Activated T-helper 2 cell treated with anti-CD3 and anti-CD28 coated beads, Interferon-gamma antibody, Interleukin-2, Interleukin-4, amounts not matched to agents 10 μg/mL and 5 μg/mL and 100 μg/mL, durations not matched to agents 14 hours and 24 hours and 36 hours (primary cell): ENCODE measurements at places on chromosomes 7 and 10.

DNA sequence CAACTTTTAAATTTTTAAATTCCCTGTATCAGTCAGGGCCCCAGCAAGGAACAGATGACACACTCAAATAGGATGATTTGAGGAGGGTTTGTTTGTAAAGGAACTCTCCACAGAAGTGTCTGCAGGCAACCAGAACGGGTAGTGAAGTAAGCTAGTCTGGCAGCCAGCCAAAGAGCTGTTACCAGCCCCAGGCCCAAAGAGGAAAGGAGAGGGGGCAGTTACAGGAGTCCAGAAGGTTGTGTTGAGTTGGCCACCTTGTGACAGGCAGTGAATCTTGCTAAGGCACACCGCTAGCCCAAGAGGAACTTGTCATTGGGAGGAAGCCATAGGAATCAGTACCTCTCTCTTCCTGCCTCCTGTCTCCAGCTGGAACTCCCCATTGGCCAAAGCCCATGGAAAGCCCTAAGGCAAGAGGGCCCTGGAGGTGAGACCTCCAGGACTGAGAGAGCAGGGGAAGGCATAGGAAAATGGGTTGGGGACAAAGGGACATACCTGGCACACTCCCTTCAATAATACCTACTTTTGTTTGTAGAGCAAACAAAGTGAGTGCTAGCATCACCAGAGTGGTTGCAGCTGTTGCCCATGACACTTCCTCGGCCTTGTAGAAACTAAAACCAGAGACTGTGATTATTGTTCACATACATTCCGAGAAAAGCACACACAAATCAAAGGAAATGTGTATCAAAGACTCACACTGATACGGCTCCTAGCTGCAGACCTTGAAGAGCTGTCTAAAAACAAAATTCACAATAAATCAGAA is 25.4 kb upstream of the GATAD1 start:
- H3K36me3 ChIP-seq, result no peaks in the 10 kb centered on the region
- peaks cover 14% of the 10 kb centered on the region for H3K4me1 ChIP-seq
- peaks cover 4% of the 10 kb centered on the region for H3K27me3 ChIP-seq
- H3K4me3 ChIP-seq, result no peak overlapping the region
- H3K27ac ChIP-seq, result no peak overlapping the region

- no peak overlapping the region for H3K4me3 ChIP-seq
- no peaks in the 10 kb centered on the region for H3K27me3 ChIP-seq
- H3K27ac ChIP-seq, result no peak overlapping the region
Observed at GRCh38 chr7:36659638-36660341, 64.5 kb downstream of the AOAH start.

DNA sequence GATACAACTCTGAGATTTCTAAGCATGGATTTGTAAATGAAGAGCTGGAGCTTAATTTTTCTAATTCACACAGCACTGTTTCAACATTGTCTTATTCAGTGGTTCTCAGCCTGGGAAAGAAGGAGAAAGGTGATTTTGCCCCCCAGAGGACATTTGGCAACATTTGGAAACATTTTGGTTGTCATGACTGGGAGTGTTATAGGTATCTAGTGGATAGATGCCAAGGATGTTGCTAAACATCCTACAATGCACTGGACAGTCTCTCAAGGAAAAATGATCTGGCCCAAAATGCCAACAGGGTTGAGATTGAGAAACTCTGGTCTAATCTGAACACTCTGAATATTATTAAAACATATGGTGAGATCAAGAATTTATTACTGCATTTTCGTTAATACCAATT is 3.8 kb upstream of the CAV2 start:
- H3K4me1 ChIP-seq, result peaks cover 8% of the 10 kb centered on the region
- H3K27ac ChIP-seq, result no peak overlapping the region
- DNase-seq, result no peak
- no peak overlapping the region for H3K4me3 ChIP-seq
- no peaks in the 10 kb centered on the region for H3K36me3 ChIP-seq

DNA sequence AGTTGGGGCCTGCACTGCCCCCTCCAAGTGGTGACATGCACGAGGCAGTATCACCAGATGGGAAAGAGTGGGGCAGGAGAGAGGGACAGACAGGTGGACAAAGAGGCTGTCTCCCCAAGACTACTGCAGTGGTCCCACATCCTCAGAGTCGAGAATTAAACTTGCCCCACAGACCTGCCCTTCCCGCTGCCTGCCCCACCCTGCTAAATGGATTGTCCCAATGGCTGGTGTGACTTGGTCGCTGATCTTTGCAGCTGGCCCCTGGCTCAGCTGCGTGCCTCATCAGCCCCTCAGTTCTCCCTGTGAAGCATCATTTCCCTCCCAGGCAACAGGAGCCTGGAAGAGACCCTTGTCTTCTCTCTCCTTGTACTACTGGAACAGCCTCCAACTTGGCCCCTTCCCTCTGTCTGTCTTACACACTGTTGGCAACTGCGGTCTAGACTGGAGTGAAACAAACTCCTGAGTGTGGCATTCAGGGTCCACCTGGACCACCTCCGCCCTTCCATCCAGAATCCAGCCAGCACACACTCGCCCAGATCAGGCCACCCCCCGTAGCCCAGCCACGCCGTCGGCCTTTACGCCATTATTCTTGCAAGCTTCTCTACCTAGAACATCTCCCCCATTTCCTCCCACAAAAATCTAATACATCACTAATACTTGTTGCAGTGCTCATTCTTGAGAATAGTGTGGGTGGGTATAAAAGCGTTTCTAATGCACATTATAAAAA is 275.1 kb downstream of the CELF2 start:
- H3K36me3 ChIP-seq, result peaks cover 92% of the 10 kb centered on the region
- H3K4me1 ChIP-seq, result peaks cover 5% of the 10 kb centered on the region
- no peaks in the 10 kb centered on the region for H3K27me3 ChIP-seq
- peak overlapping the region; percentile 58 for H3K27ac ChIP-seq

DNA sequence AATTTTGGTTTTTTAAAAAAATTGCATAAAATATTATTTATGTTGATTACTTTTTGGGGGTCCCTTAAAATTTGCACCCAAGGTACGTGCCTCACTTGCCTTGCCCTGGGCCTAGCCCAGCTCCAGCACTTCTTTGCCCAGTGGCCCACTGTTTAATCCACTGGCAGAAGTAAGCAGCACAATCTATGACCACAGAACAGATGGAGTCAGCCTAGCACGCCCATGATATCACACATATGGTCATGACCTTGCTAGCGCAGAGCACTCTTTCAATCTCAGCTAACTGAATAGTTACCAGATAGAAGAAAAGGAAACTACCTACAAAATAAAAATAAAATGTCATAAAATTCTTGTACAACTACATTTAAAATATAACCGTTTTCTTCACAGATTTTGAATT is 5.6 kb downstream of the OGA start:
- no peak overlapping the region for H3K4me3 ChIP-seq
- peaks cover 78% of the 10 kb centered on the region for H3K36me3 ChIP-seq
- peak overlapping the region; percentile 12 for H3K27ac ChIP-seq
- H3K27me3 ChIP-seq, result no peaks in the 10 kb centered on the region
- no peak for DNase-seq

GRCh38 chr7:46352004-46352954 is 431.2 kb upstream of the IGFBP3 start:
- H3K4me3 ChIP-seq, result no peak overlapping the region
- H3K27ac ChIP-seq, result no peak overlapping the region
- no peak for DNase-seq
- no peaks in the 10 kb centered on the region for H3K27me3 ChIP-seq
- H3K36me3 ChIP-seq, result no peaks in the 10 kb centered on the region
- no peaks in the 10 kb centered on the region for H3K4me1 ChIP-seq

GRCh38 chr10:28853195-28853594 is 175.9 kb downstream of the BAMBI start:
- H3K27me3 ChIP-seq, result peaks cover 5% of the 10 kb centered on the region
- no peak for DNase-seq
- H3K27ac ChIP-seq, result no peak overlapping the region
- H3K4me3 ChIP-seq, result no peak overlapping the region
- no peaks in the 10 kb centered on the region for H3K36me3 ChIP-seq

- H3K4me1 ChIP-seq, result peaks cover 33% of the 10 kb centered on the region
- peak overlapping the region; percentile 28 for H3K27ac ChIP-seq
- no peak overlapping the region for H3K4me3 ChIP-seq
Observed at GRCh38 chr10:3455385-3456334, 283.1 kb upstream of the PITRM1 start.

- H3K36me3 ChIP-seq, result no peaks in the 10 kb centered on the region
- H3K27ac ChIP-seq, result peak overlapping the region; percentile 83
- peak overlapping the region; percentile 96 for H3K4me3 ChIP-seq
- DNase-seq, result no peak
Observed at GRCh38 chr7:33130184-33130583, 820 bp downstream of the BBS9 start.

GRCh38 chr10:45454859-45455258 is 80.8 kb downstream of the ALOX5 start:
- H3K4me3 ChIP-seq, result no peak overlapping the region
- peaks cover 7% of the 10 kb centered on the region for H3K4me1 ChIP-seq
- no peak for DNase-seq
- H3K27ac ChIP-seq, result peak overlapping the region; percentile 53

DNA sequence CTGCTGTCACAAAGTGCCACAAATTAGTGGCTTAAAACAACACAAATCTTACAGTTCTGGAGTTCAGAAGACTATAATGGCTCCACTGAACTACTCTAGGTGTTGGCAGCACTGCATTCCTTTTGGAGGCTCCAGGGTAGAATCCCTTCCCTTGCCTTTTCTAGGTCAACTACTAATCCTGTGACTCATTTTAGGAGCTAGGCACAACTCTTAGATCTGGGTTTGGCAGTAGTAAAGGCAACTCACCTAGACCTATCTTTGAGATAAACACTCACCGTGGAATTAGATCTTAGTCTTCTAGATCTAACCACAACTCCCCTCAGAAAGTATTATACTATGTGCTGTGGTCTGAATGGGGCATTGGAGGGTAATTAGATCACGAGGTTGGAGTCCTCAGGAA is 60.4 kb downstream of the ANKIB1 start:
- H3K27ac ChIP-seq, result no peak overlapping the region
- H3K27me3 ChIP-seq, result no peaks in the 10 kb centered on the region
- H3K4me3 ChIP-seq, result no peak overlapping the region
- H3K36me3 ChIP-seq, result peaks cover 9% of the 10 kb centered on the region
- no peaks in the 10 kb centered on the region for H3K4me1 ChIP-seq

DNA sequence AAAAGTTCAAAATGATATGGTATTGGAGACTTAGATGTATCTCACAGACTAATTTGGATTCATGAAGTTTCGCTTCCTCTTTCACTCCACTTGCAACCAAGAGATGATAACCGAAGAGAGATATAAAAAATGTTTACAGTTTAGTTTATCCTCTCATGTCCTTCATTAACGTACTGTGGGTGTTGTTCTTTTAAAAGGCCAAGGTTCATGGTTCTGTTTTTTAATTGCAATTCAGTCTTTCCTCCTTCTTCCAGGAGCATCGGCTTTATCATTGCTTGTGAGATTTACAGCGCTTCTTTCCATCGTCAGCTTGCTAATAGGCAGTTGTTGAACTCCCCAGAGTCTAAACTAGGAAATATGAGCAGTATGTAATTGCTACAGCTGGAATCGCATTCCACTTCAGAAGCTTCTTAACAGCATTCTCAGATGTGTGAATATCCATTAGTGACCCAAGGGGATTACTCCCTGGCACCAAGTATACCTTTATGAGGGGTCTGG is 75.9 kb upstream of the HGF start:
- no peak overlapping the region for H3K4me3 ChIP-seq
- no peaks in the 10 kb centered on the region for H3K27me3 ChIP-seq
- no peak for DNase-seq
- H3K4me1 ChIP-seq, result peaks cover 5% of the 10 kb centered on the region

- peaks cover 9% of the 10 kb centered on the region for H3K27me3 ChIP-seq
- no peak overlapping the region for H3K27ac ChIP-seq
- no peaks in the 10 kb centered on the region for H3K4me1 ChIP-seq
- H3K4me3 ChIP-seq, result no peak overlapping the region
- no peaks in the 10 kb centered on the region for H3K36me3 ChIP-seq
Observed at GRCh38 chr7:25735674-25736242, 416.2 kb upstream of the NFE2L3 start.

- H3K27ac ChIP-seq, result no peak overlapping the region
- H3K4me1 ChIP-seq, result no peaks in the 10 kb centered on the region
- no peaks in the 10 kb centered on the region for H3K36me3 ChIP-seq
- DNase-seq, result no peak
- H3K27me3 ChIP-seq, result no peaks in the 10 kb centered on the region
Observed at GRCh38 chr7:39259391-39260003, 281.8 kb downstream of the POU6F2 start.

GRCh38 chr10:24310104-24310503 is 101.2 kb downstream of the KIAA1217 start:
- H3K27ac ChIP-seq, result no peak overlapping the region
- no peak overlapping the region for H3K4me3 ChIP-seq
- H3K36me3 ChIP-seq, result no peaks in the 10 kb centered on the region
- no peaks in the 10 kb centered on the region for H3K27me3 ChIP-seq
- DNase-seq, result no peak

- H3K27ac ChIP-seq, result no peak overlapping the region
- no peak overlapping the region for H3K4me3 ChIP-seq
- peaks cover 23% of the 10 kb centered on the region for H3K27me3 ChIP-seq
- DNase-seq, result no peak
- no peaks in the 10 kb centered on the region for H3K4me1 ChIP-seq
Observed at GRCh38 chr10:48219194-48219593, 55.3 kb downstream of the FRMPD2 start.

DNA sequence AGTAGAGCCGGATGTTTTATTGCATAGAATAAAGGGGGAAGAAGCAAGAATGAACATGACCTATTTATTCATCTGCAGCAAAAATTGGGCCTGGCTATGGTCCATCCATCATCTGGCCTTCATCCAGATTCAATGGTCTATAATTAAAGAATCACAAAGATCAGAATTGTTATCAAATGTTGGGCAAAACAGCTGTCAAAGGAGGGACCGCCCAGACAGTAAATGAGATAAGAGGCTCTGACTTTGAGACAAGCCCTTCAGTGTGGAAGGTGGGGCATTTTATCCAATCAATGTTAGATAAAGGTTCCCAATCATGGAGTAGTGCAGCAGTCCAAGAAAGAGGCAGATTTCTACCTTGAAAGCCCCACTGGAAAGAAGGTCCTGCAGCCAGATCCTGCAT is 153.5 kb downstream of the PARD3 start:
- no peak overlapping the region for H3K4me3 ChIP-seq
- H3K36me3 ChIP-seq, result no peaks in the 10 kb centered on the region
- peaks cover 3% of the 10 kb centered on the region for H3K27me3 ChIP-seq
- H3K4me1 ChIP-seq, result no peaks in the 10 kb centered on the region

DNA sequence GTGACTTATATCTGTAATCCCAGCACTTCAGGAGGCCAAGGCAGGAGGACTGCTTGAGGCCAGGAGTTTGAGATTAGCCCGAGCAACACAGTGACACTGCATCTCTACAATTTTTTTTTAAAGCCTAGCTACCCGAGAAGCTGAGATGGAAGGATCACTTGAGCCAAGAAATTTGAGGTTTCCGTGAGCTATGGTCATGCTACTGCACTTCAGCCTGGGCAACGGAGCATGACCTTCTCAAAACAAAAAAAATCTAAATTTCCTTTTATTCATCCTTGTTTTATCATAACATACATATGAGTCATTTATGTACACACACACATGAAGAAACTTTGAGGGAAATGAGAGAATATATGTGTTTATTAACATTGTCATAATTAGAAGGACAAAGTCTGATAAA is 277.5 kb upstream of the MAGI2 start:
- no peak for DNase-seq
- H3K36me3 ChIP-seq, result no peaks in the 10 kb centered on the region
- no peaks in the 10 kb centered on the region for H3K4me1 ChIP-seq
